ENCODE measurements at places on chromosomes 16 and 17.

GRCh38 chr17:35578929-35579432, 610 bp upstream of the PEX12 start:
- DNase-seq = no peak

- DNase-seq = no peak
These were observed 21.2 kb downstream of the DHODH start for GRCh38 chr16:72029567-72030271.

- no peak for DNase-seq
These were observed 54.3 kb upstream of the NOL11 start for GRCh38 chr17:67663457-67663856.

- no peak for DNase-seq
These were observed 35.7 kb upstream of the DYNLL2 start for GRCh38 chr17:58047376-58048150.

- no peak for DNase-seq
These were observed 217.0 kb upstream of the CIBAR2 start for GRCh38 chr16:85329059-85329812.

DNA sequence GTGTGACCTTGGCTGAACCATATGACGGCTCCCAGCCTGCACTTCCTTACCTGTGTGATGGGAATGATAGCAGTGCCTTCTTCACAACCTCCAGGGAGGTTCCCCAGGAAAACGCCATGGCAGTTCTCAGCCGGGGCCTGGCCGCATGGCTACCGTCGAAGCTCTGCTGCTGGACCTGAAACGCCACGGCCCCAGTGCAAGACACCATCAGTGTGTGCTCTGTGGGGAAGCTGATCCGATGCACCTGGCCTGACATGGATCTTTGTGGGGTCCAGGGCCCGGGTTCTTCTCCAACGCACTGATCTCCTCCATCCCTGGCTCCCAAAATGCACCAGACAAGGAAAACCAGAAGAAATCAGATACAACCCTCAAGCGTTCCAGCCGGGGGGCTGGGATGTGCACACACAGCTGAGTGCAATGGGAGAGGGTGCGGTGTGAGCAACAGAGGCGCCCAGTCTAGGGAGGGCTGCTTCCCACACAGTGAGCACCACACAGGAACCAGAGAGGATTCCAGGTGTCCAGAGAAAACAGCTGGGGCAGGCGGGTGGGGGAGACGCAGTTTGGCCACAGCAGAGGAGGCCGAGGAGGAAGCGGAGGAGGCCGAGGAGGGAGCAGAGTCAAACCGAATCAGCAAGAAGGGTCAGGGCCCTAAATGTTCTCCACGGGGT, 54.3 kb upstream of the ZNF469 start:
- DNase-seq = no peak

DNA sequence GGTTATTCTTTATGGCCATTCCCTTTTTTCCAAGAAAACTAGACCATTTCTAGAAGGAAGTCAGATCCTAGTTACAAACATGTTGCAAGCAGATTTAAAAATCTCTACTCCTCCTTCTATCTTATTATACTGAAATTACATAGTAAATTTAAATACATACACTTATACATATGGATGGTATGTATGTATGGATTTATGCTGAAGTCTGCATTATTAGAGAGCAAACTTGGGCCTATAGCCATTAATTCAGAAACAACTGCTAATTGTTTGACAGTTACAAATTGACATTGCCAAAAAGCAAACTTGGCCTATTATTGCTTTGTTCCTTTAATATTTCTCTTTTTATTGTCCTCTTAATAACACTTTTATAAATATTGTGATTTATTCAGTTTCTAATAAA, 67.1 kb downstream of the NFAT5 start:
- DNase-seq = no peak

- DNase-seq = no peak
These were observed 4.0 kb upstream of the ZNF267 start for GRCh38 chr16:31869511-31870201.

Measured in occipital lobe (tissue), 3 donors.